Hypothalamus (tissue), 51 donors: ENCODE measurements at places on chromosomes 11 and 22.
A peak's percentile ranks its signal among the peaks of the same experiment; 100 is the strongest.

DNA sequence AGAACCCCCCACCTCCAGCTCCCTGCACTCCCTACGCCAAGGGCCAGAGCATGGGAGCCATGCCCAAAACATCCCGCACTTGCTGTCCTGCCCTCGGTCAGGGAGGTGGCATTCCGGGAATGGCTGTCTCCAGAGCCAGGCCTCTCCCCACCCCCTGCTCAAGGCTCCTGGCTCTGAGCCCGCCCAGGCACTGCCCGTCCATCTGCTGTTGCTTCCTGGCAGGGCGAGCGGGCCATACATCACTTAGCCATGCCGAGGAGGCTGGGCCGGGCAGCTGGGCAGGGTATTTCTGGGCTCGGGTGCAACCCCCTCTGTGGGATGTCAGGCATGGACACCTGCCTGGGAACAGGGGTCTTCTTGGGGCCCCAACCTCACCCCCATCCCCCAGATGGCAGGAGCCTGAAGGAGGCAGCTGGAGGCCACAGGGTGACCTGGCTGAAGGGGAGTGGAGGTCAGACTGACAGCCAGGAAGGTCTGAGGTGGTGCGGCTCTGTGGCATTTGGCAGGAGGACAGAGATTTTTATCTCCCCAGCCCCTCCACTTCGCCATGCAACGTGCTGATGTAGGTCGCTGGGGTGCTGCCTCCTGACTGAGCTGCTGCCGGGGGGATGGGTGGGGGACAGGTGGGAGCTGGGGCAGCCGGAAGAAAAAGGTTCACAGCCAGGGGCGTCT is 8.7 kb upstream of the CABP7 start:
- no peak for DNase-seq

GRCh38 chr11:125358254-125358840 is 137.7 kb downstream of the FEZ1 start:
- no peak for DNase-seq

DNA sequence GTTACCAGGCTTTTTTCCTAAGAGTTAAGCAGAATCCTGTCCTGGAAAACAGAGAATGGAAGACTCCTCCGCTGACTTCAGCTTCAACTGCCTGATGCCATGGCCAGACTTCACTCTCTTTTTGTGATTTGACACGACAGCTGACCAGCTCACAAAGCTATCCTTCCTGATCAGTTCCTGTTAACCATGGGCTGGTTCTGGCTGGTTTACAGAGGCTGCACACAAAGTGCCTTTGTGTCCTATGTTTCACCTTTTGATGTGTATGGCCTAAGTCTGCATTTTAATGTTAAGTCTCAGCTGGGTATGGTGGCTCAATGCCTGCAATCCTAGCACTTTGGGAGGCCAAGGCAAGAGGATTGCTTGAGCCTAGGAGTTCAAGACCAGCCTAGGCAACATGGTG is 11.1 kb downstream of the FOLR3 start:
- DNase-seq: no peak

DNA sequence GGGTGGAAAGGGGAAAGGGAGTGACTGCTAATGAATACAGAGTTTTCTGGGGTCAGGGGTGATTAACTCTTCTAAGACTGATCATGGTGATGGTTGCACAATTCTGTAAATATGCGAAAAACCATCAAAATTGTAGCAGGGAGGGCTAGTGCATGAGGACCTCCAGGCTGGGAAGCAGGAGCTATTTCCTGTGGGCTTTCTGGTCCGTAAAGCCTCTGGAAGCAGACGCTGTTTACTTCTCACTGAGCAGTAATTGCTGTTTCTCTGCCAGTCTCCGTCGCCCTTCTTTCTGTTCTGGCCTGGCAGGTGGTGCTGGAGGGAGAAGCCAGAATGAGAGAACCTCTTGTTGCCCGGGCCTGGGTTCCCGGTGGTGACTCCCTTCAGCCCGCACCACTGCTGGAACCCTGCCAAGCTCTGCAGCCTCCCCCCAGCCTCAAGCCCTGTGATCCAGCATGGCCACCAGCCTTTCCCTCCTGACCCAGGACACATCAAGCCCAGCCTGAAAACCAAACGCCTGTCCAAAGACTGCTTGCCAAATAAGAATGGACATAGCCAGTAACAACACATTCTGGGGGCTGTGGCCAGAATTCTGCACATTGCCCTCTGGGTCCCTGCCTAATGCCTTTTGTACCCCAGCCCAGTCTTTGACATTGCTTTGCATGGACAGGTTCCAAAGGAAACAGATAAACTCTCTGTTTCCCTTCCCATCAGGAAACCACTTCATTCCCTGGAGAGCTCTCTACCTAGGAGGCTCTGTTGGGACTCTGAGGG is 201.0 kb upstream of the NAV2 start:
- DNase-seq: peak; percentile 43
